Effector memory CD8-positive, alpha-beta T cell (primary cell): ENCODE measurements at places on chromosomes 1 and 21.

DNA sequence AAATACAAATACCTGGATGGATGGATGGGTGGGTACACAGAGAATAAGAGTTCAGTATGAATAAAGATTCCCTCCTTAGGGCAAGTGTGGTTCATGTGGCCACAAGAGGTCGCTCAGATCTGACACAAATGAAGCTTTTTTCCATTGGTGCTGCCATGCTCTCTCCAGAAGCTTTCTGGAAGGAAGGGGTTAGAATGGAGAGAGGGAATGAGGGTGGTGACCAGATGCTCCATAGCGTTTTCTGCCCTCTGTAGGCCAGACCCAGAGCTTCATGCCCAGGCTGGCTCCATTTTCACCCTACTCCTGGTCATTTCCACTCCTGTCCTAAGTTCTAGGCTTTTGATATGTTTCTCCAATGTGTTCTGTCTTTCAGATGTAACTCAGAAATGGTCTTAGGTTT is 3.3 kb upstream of the FCRL6 start:
- DNase-seq, result peak; percentile 29

DNA sequence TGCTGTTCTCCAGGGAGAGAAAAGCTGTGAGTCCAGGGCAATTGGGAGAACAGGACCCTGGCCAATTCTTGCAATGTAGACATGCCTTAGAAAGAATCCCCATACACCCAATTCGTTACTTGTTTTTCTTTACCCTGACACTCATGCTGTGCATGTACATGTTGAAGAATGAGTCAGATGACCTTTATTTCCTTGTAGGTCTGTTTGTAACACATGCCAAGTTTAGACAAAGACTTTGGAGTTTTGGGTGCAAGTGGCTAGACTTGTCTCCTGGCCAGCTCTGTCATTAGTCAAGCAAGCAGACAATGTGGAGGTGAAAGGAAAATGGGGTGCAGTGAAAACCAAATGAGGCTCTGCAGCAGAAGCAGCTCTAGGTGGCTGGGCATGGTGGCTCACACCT is 38.1 kb downstream of the GNPAT start:
- no peak for DNase-seq

GRCh38 chr1:2381741-2382620 is 9.4 kb downstream of the MORN1 start:
- peak; percentile 74 for DNase-seq

- DNase-seq, result no peak
Measured at GRCh38 chr1:162902416-162902815, 41.4 kb upstream of the CCDC190 start.

- DNase-seq, result no peak
Measured at GRCh38 chr21:30117631-30118030, 49.0 kb downstream of the CLDN17 start.

- no peak for DNase-seq
Measured at GRCh38 chr1:171911506-171911905, 70.2 kb downstream of the DNM3 start.

DNA sequence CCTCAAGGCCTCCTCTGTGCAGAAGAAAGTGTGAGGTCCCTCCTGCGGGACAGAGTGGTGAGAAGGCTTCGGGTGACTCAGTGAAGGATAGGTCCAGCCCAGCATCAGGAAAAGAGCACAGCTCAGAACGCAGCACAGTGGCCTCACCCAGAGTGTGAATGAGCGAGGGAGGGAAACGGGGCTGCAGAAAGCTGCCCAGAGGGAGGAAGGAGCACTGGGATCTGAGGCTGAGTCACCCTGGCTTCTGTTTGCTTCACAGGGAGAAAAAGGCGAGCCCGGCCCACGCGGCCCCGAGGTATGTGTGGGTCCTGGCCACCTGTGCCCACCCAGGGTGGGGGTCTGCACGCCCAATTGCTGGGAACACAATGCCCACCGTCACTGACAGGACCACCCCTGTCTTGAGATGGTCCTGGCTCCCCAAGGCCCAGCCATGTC is 24.3 kb downstream of the COL6A2 start:
- no peak for DNase-seq

DNA sequence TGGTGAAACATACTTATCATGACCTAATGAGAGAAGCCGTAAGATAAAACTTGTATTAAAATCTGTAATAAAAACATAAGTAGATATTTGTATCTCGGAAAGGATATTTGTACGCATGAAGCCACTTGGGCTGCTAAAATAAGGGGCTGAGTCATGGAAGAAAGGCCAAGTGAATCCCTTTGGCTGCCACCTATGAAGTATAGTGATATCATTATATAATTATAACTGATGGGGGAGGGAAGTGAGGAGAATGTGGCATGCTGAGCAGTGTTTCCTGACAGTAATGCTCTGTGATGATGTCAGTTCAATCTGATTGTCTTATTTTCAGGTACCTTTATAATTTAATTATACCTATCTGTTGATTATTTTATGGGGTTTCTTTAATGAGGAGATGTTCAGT is 13.6 kb downstream of the RWDD3 start:
- DNase-seq, result no peak

DNA sequence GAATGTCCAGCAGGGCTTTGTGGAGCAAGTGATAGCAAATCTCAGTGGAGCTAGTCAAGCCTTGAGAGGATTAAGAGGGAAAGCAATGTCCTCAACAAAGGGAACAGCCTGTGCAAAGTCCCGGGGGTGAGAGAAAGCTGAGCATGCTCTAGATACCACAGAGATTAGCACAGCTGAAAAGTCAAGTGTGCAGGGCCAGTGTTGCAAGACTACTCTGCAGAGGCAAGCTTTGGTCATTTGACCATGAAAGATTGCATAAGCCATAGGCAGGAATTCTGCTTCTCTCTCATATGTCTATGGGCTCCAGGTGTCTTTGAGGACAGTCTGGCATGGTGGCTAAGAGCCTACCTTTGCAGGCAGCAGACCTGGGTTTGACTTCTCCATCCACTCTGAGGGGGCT is 181.0 kb upstream of the JUN start:
- no peak for DNase-seq

DNA sequence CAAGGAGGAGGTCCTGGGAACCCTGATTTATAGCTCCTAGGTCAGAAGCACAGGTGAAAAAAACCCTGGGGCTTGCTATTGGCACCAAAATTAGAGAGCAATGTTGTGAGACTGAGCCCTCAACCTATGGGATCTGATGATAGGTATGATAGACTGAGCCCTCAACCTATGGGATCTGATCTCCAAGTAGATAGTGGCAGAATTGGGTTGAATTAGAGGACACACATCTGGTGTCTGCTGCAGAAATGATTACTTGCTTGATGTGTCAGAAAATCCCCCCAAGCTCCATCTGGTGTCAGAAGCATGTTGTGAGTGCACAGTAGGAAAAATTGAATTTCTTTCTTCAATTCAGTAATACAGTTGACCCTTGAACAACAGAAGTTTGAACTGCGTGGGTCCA is 62.4 kb downstream of the MAP3K21 start:
- DNase-seq, result no peak

- DNase-seq, result no peak
Measured at GRCh38 chr1:72649991-72650390, 367.7 kb upstream of the NEGR1 start.

DNA sequence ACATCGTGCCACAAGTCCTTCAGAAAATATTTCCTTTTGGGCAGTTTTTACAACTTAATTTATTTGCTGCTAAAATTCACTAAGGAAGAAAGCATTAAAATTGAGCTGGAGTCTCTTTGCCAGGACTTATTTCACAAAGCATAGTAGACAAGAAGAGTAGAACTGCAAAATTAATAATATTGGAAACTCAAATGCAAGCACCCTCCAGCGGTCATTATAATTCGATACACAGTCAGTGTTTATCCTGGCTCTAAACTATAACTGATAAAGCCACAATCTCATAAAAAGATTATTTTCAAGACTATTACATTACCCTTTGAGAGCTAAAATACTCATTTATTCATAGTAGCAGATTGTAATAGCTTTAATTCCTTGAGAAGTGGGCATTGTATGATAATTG is 655.4 kb downstream of the RWDD3 start:
- no peak for DNase-seq

DNA sequence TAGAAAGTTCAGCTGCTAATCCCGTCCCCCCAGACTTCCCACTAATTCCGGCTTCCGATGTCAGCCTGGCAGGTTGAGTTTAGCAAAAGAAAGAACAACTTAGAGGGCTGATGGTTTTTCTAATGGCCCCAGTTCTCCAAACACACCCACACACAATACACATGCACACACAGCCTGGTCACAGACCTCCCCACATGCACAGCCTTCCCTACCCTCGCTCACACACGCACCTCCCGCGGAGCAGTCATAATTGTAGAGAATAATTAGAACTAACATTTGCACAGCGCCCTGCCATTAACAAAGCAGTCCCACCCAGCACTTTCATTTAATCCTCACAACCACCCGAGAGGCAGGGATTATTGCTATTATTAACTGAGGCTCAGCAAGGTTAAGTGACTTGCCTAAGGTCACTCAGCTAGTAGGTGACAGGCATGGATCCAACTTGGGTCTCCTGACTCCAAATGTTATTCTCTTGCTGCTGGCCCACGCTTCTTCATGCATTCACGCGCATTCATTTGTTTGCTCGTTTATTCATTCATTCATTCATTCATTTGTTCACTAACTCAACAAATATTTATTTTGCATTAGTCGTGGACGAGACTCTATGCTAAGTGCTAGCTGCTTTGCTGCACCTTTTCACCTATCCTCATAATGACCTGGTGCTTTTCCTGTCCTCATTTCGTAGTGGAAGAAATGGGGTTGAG is 274.9 kb downstream of the FOXD2 start:
- DNase-seq, result no peak
